ENCODE measurements at places on chromosomes 13 and 19.

- DNase-seq, result no peak
Observed at GRCh38 chr13:63999614-64000305, 2584.1 kb upstream of the PCDH20 start.

DNA sequence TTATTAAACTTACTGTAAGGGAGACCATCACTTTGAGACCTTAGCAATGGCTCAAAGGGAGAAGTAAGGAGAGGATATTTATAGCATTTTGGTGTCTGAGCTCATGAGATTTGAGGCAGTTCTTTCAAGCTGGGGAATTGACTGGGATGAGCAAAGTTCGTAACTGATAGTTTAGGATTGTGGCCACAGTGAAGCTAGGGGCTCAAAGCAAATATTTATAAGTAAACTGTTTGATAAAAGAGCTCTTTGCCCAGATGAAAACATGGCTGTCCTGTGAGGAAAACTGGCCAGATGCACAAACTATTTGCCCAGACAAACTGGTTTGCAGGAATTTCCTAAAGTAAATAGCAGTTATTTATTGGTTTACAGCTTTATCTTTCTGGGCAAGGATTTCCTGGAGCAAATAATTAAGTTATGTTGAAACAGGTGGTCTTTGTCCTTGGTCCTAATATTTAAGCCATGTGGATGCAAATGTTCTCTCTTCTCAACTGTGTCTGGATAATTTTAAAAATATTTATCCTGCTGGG lies 59.7 kb upstream of the TMTC4 start:
- DNase-seq, result no peak

DNA sequence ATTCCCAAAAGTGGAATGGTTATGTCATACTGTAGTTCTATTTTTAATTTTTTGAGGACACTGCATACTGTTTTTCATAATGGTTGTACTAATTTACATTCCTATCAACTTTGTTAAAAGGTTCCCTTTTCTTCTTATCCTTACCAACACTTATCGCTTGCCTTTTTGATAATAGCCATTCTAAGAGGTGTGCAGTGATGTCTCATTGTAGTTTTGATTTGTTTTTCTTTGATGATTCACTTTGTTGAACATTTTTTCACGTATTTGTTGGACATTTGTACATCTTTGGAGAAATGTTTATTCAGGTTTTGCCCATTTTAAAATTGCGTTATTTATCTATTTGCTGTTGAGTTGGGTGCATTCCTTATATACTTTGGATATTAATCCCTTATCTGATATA lies 188.8 kb upstream of the SPRY2 start:
- DNase-seq, result no peak

- no peak for DNase-seq
Observed at GRCh38 chr13:34862311-34862710, 79.8 kb upstream of the NBEA start.

DNA sequence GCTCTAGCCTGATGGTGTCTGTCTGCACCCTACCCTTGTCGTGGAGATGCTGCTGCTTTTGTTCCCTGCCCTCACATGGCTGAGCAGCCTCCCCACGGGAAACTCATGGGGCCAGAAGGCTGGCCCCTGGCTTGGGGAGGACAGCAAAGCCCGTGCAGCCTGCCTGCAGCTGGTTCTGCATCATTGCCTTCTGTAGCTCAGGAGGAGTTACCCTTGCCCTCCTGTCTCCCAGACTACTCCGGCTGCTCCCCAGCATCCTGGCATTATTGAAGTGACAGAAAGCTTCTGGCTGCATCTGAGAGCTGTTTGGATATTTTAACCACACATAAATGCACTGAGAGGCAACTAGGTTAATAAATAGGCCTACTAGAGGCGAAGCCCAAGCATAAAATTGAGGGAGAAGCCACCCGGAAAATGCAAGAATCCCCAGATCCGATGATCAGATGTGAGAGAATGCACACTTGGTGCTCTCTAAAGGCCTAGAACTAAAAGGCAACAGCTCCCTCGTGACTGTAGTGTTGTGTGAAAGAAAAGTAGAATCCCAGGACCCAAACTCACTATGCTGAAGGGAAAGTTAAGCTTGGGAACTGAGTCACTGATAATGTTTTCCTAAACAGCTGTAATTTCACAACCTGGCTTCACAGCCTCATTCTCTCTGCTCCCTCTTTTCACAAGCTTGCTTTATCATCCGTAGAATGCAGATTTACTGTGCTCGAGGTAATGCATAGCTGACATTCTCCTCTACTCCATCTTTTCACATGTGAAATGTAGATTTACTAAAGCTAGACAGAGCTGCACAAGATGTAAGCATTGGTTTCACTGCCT lies 110.8 kb downstream of the TNFRSF19 start:
- DNase-seq, result no peak

- DNase-seq, result no peak
Observed at GRCh38 chr19:43634506-43634871, 5.2 kb downstream of the CADM4 start.

DNA sequence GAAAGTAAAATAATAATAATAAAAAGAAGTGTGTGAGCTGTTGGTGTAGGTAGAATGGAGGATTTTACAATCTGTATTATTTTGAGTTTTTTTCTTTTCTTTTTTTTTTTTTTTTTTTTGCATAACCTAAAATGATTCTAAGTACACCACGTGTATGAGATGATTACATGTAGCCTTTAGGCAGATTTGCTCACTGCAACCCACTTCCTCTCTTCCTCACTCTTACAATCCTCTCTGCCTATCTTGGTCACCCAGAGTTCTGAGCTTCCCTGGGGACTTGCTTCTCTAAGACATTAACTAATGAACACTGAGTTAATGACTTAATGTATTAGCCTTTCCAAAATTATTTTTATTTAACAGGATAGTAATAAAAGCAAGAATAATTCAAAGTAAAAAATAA lies 1169.6 kb downstream of the EFNB2 start:
- DNase-seq, result no peak

DNA sequence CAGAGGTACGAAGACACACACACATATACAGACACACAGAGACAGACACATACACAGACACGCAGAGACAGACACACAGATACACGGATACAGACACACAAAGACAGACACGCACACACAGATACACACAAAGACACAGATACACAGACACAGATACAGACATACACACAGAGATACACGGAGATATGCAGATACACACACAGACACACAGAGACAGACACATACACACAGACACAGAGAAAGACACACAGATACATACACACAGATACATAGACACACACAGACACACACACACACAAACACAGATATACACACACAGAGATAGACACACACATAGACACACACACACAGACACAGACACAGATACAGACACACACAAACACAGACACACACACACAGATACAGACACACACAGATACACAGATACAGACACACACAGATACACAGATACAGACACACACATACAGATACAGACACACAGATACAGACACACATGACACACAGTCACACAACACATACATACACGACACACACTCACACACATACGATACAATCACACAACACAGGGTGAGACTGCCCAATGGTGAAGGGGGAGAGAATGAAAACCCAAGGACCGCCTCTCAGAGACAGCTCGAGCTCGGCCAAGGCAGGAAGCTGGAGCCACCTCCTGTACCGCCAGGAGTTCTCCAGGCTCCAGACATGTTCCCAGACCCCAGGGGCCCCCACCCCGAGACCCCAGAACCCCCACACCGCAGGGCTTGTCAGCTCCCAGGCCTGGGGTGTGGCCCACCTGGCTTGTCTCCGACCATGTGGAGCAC lies 8.8 kb upstream of the CCER2 start:
- no peak for DNase-seq

DNA sequence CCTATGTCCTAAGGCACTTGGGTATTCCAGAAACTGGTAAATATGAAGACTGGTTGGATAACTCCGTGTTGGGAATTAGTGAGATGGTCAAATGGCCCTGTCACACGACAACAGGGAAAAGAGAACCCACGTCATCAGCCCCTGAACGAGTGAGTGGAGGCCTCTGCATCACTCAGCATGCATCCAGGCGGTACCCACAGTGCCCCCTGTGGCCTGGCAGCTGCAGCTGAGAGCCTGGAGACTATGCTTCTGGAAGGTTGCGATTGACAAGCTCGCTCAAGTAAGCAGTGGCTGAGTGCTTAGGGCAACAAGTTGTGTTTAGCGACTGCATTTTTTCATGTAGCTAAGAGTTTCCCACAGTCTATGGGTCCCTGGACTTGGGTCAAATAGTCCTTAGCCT lies 55.9 kb downstream of the COL4A2 start:
- no peak for DNase-seq

DNA sequence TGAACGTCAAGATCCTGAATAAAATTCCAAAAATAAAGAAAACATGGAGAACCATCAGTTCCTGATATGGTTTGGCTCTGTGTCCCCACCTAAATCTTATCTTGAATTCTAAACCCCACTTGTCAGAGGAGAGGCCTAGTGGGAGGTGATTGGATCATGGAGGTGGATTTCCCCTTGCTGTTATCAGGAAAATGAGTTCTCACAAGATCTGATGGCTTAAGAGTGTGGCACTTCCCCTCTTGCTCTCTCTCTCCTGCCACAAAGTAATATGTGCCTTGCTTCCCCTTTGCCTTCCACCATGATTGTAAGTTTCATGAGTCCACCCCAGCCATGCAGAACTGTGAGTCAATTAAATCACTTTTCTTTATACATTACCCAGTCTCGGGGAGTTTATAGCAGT lies 827.4 kb downstream of the GPC5 start:
- DNase-seq, result no peak

GRCh38 chr13:94431987-94432386 lies 47.5 kb downstream of the DCT start:
- DNase-seq, result no peak

- no peak for DNase-seq
Observed at GRCh38 chr13:113557013-113557412, 27.5 kb upstream of the TFDP1 start.

DNA sequence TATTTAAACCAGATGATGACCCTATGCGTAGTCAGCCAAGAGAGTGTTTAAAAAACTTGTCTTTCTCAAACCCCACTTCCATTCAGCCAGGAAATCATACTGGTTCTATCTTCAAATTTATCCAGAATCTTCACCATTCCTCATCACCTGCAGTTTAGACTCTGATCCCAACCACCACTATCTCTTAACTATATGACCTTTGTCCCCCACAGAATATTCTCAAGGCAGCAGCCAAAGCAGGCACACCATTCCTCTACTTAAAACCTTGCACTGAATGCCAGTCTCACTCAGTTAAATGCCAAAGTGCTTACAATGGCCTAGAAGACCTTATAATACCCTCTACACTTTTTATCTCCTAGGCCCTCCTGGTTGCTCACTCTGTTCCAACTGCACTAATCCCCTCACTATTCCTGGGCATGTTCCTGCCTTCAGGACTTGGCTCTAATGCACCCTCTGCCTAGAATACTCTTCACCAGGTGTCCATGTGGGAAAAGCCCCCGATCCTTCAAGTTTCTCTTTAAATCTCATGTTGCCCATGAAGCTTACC lies 10.1 kb downstream of the SUCLA2 start:
- DNase-seq, result no peak
